ENCODE measurements at places on chromosomes 7 and 10.

GRCh38 chr7:88586219-88586618 lies 173.3 kb upstream of the ZNF804B start:
- H3K27me3 ChIP-seq: no peaks in the 10 kb centered on the region
- no peak overlapping the region for H3K4me3 ChIP-seq
- no peak overlapping the region for H3K27ac ChIP-seq
- no peaks in the 10 kb centered on the region for H3K36me3 ChIP-seq
- no peaks in the 10 kb centered on the region for H3K4me1 ChIP-seq
- no peak for DNase-seq

DNA sequence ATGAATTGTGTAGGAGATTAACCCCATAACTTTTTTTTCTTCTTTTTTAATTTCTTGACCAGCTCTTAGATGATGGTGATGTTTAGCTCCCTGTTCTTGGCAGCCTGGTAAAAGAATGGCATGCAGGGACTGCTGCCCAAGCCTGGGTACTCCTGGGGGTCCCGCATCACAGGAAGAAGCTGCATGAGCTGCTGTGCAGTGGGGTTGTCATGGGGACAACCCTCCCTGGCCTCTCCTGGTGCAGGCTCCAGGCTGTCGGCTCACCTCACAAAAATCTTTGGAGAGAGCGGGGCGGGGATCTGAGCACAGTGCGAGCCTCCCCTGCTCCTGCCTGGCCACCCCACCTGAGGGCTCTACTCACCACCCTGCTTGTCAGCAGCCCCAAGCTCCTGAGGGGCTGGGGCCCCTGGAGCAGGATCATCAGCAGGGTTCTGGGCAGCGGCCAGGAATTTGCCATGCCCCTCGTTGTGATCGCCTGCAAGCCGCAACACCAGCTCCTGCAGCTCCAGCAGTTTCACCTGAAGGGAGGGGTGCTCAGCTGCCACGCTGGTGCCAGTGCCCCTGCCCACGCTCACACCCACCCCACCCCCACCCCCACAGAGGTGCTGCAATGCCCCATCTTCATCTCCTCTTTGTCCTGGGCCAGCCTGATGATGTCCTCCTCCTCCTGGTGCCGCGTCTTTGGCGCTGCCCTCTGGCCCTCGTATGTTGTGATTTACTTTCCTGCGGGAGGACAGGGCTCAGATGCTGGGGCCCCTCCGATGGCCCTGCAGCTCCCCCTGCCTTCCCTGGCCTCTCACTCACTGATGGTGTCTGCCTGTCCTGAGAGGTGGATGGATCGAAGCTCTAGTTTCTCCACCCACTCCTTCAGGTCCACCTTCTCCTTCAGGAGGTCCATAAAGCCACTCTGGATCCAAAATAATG lies 15.5 kb upstream of the MTPAP start:
- H3K4me3 ChIP-seq: no peak overlapping the region
- H3K27me3 ChIP-seq: peaks cover 4% of the 10 kb centered on the region
- no peaks in the 10 kb centered on the region for H3K36me3 ChIP-seq
- no peak overlapping the region for H3K27ac ChIP-seq
- H3K4me1 ChIP-seq: peaks cover 4% of the 10 kb centered on the region

GRCh38 chr7:140179339-140179738 lies 2.6 kb upstream of the KDM7A start:
- DNase-seq: no peak
- H3K27ac ChIP-seq: no peak overlapping the region
- H3K27me3 ChIP-seq: peaks cover 15% of the 10 kb centered on the region

- no peak for DNase-seq
- H3K27me3 ChIP-seq: peaks cover 3% of the 10 kb centered on the region
- no peak overlapping the region for H3K27ac ChIP-seq
- no peak overlapping the region for H3K4me3 ChIP-seq
- no peaks in the 10 kb centered on the region for H3K36me3 ChIP-seq
Measured at GRCh38 chr7:144854839-144855424, 19.1 kb upstream of the TPK1 start.

DNA sequence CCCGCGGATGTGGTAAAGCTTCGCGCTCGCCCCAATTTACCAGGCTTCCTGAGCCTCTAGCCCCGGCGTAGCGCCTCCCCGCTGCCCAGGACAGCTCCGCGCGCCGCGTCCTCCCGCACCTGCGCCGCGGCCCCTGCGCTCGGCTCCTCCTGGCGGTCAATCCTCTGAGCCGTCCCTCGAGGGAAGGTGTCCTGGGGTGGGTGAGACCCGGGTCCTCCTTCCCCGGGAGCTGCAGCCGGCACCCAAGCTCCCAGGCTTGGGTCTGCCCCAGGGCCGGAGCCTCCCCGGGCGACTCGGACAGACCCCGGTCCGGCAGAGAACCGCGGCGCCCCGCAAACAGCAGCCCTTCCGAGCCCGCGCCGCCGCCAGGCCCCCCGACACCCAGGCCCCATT lies 512 bp downstream of the OSBPL3 start:
- H3K27ac ChIP-seq: no peak overlapping the region
- peak overlapping the region; percentile 92 for H3K4me3 ChIP-seq
- no peaks in the 10 kb centered on the region for H3K36me3 ChIP-seq
- peak; percentile 66 for DNase-seq
- peaks cover 34% of the 10 kb centered on the region for H3K4me1 ChIP-seq

GRCh38 chr10:124070666-124071065 lies 22.7 kb downstream of the CHST15 start:
- no peak overlapping the region for H3K4me3 ChIP-seq
- H3K27ac ChIP-seq: peak overlapping the region; percentile 70
- H3K36me3 ChIP-seq: no peaks in the 10 kb centered on the region
- no peaks in the 10 kb centered on the region for H3K27me3 ChIP-seq
- DNase-seq: no peak
- peaks cover 56% of the 10 kb centered on the region for H3K4me1 ChIP-seq

- DNase-seq: no peak
- H3K4me1 ChIP-seq: peaks cover 7% of the 10 kb centered on the region
- no peak overlapping the region for H3K27ac ChIP-seq
- H3K27me3 ChIP-seq: no peaks in the 10 kb centered on the region
- H3K36me3 ChIP-seq: peaks cover 46% of the 10 kb centered on the region
- peak overlapping the region; percentile 5 for H3K4me3 ChIP-seq
Measured at GRCh38 chr10:30928742-30929141, 102.9 kb downstream of the ZNF438 start.

DNA sequence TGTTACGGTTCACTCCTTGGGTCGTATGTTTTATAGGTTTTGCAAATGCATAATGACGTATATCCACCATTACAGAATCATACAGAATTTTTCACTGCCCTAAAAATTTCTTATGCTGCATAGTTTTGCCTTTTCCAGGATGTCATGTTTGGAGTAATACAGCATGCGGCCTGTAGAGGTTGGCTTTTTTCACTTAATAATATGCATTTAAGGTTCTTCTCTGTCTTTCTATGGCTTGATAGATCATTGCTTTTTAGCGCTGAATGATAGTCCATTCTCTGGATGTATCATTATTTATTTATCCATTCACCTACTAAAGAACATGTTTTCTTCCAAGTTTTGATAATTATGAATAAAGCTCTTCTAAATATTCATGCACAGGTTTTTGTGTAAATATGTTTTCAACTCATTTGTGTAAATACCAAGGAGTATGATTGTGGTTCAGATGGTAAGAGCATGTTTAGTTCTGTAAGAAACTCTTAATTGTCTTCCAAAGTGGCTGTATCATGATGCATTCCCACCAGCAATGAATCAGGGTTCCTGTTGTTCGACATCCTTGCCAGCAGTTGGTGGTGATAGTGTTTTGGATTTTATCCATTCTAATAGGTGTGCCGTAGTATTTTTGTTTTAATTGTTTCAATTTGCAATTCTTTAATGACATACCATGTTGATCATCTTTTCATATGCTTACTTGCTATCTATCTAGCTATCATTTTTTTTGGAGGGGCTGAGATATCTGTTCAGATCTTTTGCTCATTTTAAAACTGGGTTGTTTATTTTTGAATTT lies 531.2 kb upstream of the GHITM start:
- no peak overlapping the region for H3K4me3 ChIP-seq
- H3K4me1 ChIP-seq: no peaks in the 10 kb centered on the region
- no peaks in the 10 kb centered on the region for H3K36me3 ChIP-seq
- H3K27me3 ChIP-seq: no peaks in the 10 kb centered on the region
- DNase-seq: no peak

DNA sequence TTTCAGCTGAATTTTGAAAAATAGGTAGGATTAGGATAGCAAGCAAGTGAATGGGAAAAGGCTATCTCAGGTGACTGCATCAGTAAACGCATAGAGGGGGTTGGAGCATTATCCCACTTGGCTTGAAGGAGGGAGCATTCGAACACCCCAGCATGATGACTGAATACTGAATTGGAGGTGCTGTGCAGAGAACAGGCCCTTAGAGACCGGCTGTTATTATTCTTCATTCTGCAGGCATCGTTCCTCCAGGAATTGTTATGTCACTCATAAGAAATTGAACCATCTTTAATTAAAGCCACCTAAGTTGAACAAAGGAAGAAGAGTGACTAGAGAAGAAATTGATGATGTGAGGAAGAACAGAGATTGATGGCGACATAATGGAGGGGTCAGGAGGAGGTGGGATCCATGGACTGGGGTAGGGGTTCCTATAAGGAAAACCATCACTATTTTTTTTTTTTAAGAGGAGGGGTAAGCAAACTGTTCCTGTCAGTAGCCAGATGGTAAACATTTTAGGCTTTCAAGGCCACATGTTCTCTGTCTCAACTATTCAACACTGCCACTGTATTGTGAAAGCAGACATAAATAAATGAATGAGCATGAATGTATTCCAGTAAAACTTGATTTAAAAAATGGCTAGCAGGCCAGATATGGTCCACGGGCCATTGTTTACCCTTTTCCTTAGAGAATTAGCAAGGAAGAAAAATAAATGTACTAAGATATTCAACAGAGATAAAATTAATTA lies 264.7 kb upstream of the TAC1 start:
- H3K27me3 ChIP-seq: no peaks in the 10 kb centered on the region
- no peak overlapping the region for H3K27ac ChIP-seq
- H3K4me3 ChIP-seq: no peak overlapping the region
- no peaks in the 10 kb centered on the region for H3K36me3 ChIP-seq

- H3K36me3 ChIP-seq: no peaks in the 10 kb centered on the region
- H3K27ac ChIP-seq: no peak overlapping the region
- H3K4me1 ChIP-seq: no peaks in the 10 kb centered on the region
- H3K27me3 ChIP-seq: no peaks in the 10 kb centered on the region
- H3K4me3 ChIP-seq: no peak overlapping the region
- no peak for DNase-seq
Measured at GRCh38 chr7:154699417-154699816, 303.5 kb downstream of the PAXIP1 start.

- no peak for DNase-seq
- H3K4me1 ChIP-seq: no peaks in the 10 kb centered on the region
- no peak overlapping the region for H3K4me3 ChIP-seq
- H3K36me3 ChIP-seq: no peaks in the 10 kb centered on the region
- H3K27me3 ChIP-seq: no peaks in the 10 kb centered on the region
Measured at GRCh38 chr10:87684001-87684638, 24.4 kb downstream of the PAPSS2 start.

GRCh38 chr7:112159351-112159750 lies 46.8 kb downstream of the DOCK4 start:
- no peaks in the 10 kb centered on the region for H3K27me3 ChIP-seq
- H3K27ac ChIP-seq: no peak overlapping the region
- H3K36me3 ChIP-seq: no peaks in the 10 kb centered on the region

GRCh38 chr10:98016772-98017475 lies 13.5 kb downstream of the CRTAC1 start:
- DNase-seq: no peak
- H3K4me1 ChIP-seq: no peaks in the 10 kb centered on the region
- peaks cover 66% of the 10 kb centered on the region for H3K27me3 ChIP-seq

- H3K4me3 ChIP-seq: no peak overlapping the region
- H3K36me3 ChIP-seq: peaks cover 23% of the 10 kb centered on the region
- H3K27ac ChIP-seq: no peak overlapping the region
- peaks cover 4% of the 10 kb centered on the region for H3K4me1 ChIP-seq
- no peak for DNase-seq
Measured at GRCh38 chr7:99004781-99005500, 126.6 kb downstream of the TRRAP start.

GRCh38 chr7:75889223-75889825 lies 10.5 kb downstream of the RHBDD2 start:
- H3K4me1 ChIP-seq: peaks cover 4% of the 10 kb centered on the region
- no peaks in the 10 kb centered on the region for H3K27me3 ChIP-seq
- H3K27ac ChIP-seq: no peak overlapping the region
- no peaks in the 10 kb centered on the region for H3K36me3 ChIP-seq
- no peak overlapping the region for H3K4me3 ChIP-seq
- DNase-seq: no peak

- H3K27ac ChIP-seq: no peak overlapping the region
- no peaks in the 10 kb centered on the region for H3K27me3 ChIP-seq
Measured at GRCh38 chr10:105875050-105875449, 1234.0 kb downstream of the SORCS3 start.

DNA sequence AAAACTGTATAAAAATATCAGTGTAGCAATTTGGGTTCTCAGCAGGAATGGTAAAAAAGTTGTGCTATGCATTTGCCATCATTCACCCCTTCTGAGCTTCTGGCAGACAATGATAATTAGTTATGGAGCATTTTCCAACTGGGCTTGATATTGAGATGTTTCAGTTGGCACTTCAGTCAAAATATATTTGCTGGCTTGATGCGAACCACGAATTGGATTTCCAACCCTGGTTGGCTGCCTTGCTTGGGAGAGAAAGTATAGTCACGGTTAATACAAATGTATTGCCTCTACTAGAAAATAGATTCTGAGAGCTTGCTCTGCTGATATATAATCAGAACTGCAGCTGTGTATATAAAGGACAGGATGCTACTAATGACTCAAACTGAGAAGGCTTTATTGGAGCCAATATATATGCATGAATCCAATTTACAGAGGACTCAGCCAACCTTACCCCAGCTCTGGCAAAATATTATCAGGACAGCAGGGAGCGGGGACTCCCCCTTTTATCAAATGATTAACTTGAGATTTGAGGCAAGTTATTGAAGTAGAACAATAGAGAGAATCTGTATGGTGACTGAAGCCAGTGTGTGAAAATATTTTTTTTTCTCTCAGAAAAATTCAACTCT lies 219.8 kb upstream of the SMIM30 start:
- no peak overlapping the region for H3K4me3 ChIP-seq
- H3K27ac ChIP-seq: no peak overlapping the region
- H3K27me3 ChIP-seq: no peaks in the 10 kb centered on the region
- no peak for DNase-seq
- H3K4me1 ChIP-seq: no peaks in the 10 kb centered on the region

DNA sequence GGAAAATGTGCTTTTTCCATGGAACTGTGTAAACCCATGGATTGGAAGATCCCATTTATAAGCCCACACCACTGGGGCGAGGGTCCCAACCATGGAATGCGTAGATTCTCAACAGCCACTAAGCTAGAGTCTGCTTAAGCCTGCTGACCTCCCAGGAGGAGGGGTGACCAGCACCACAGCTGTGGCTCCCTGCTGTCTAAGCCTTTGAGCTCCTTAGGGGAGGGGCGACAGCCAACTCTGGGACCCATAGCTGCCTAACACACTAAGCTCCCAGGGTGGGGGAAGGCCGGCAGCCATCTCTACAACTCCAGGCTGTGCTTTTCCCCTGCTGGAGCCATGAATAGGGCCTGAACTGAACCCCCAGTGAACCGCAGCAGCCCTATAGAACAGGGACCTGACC lies 249.8 kb upstream of the HPS1 start:
- no peak overlapping the region for H3K4me3 ChIP-seq
- no peak overlapping the region for H3K27ac ChIP-seq
- no peaks in the 10 kb centered on the region for H3K36me3 ChIP-seq
